HS-27A (cell line): ENCODE measurements at places on chromosomes 11 and 22.

GRCh38 chr11:122823564-122823963 lies 14.7 kb upstream of the CRTAM start:
- DNase-seq = no peak

DNA sequence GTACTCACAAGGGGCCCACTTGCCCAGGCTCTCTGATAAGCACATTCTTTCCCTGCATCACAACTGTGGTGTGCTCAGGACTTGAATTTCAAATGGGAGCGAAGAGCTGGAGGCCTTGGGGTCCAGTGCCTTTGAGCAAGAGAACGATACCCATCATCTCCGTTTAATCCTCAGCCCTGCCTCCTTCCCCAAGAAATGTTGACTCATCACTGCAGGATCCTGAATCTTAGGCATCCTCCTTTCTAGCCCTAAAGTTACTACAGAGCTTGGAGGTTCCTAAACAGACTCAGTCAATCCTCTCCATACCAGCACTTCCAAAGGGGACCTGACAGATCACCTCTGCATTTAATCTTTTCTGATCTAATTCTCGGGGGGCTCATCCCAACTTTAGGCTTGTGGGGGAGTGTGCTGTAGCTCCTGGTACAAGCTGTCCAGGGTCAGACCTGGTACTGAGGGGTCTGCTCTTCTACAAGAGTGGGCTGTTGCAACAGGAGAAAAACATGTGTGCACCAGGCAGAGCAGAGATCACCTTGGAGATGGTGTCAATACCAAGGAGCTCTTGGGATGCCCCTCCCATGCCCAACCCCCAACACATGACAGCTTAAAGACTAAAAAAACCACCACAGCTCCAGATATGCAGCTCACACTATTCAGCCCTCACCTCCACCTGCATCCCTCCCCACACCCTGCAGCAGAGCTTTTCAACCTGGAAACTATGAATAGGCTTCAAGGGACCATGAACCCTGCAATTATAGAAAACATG lies 3.9 kb upstream of the PRG2 start:
- DNase-seq = no peak

- no peak for DNase-seq
Observed at GRCh38 chr22:33658775-33659174, 261.5 kb downstream of the LARGE1 start.

DNA sequence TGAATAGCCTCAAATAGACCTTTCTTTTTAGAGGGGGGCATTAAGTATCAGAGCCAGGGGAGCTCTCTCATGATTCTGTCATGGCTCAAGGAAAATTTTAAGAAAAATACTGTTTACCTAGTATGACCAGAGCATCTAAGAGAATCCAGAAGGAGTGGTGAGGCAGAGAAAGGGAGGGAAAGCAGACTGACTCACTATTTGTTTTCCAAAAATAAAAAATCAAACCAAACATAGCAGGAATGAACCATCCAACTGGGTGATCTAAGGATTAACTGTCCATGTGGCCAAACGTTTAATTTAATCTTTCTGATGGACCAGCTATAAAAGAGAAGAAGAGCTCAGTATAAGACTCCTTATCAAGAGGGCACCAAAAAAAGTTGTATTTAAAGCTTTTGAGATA lies 70.8 kb downstream of the GAB2 start:
- no peak for DNase-seq

DNA sequence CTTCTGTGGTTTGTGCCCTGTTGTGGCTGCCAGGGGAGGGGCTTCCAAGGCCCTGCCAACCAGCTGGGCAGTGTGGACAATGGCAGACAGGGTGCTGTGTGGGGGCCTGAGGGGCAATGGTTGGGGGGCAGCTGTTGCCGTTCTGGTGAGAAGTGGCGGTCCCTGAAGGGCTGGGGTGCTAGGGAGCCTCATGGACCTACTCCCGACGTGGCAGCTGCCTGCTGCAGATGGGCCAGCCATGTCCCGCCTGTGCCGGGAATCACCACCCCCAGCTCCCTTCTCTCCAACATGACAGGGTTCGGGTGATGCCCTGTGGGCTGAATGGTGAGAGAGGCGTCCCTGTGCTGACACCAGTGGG lies 74.2 kb downstream of the KCNQ1 start:
- no peak for DNase-seq

- DNase-seq = peak; percentile 96
Observed at GRCh38 chr11:43327987-43328386, 16.2 kb downstream of the API5 start.

GRCh38 chr11:128607819-128608218 lies 20.5 kb upstream of the ETS1 start:
- DNase-seq = no peak

GRCh38 chr11:61447601-61448551 lies 18.0 kb downstream of the SDHAF2 start:
- no peak for DNase-seq

- no peak for DNase-seq
Observed at GRCh38 chr22:50089682-50090411, at the start of gene MOV10L1. Gene MOV10L1, plus strand, starts transcription at chr22:50090006. Its CDS starts 83 bp downstream, at chr22:50090089.

GRCh38 chr22:24418786-24419474 lies 8.5 kb upstream of the ADORA2A start:
- DNase-seq = no peak

GRCh38 chr11:15197696-15198095 lies 83.0 kb downstream of the INSC start:
- no peak for DNase-seq

DNA sequence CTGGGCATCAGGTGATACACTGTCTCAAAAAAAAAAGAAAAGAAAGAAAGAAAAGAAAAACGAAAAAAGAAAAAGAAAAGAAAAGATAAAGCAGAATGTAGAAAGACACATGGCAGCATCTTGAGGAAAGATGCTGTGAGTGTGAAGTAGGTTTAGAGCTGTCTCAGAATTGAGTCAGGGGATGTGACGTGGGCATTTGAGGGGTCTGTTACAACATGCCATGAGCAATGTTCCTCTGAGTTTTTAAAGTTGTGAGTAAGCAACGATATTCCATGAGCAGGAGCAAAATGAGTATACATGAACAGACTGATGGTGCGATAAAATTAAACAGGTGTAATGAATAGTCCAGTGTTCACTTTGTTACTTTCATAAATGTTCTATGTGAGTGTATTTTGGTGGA lies 11.3 kb upstream of the QSER1 start:
- no peak for DNase-seq

DNA sequence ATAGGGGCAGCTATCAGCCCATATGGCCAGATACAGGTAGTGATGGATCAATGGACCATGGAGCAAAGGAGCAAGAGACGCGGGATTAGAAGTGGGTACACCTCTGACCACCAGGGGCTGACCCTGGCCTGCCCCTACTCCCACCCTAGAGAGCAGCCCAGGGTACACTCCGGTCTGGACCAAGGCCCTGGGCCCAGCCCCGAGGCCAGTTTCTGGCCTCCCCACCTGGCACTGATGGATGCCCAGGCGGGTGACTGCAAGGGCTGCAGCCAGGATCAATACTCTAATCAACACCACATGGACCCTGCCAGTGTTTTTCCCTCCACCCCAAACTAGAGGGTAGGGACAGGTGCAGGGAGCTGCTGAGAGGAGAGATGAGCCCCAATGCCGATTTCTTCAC lies 74.1 kb upstream of the NECTIN1 start:
- DNase-seq = no peak

- DNase-seq = no peak
Observed at GRCh38 chr11:44116234-44116830, 20.9 kb downstream of the EXT2 start.

GRCh38 chr22:42780070-42780540 lies 59.4 kb upstream of the A4GALT start:
- DNase-seq = peak; percentile 73

DNA sequence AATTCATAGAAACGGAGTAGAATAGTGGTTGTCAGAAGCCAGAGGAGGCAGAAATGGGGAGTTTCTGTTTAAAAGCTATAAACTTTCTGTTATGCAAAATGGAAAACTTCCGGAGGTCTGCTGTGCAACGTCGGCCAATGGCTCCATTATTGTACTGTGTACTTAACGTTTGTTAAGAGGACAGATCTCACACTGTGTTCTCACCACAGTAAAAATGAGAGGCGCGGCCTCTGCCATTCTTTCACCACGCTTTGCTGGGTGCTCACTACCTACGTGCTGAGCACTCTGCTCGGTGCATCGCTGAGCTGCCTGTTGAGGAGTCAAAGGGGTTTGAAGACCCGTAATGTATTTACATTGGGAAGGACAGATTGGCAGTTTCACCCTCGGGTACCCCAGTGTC lies 218.8 kb upstream of the B3GAT1 start:
- no peak for DNase-seq

DNA sequence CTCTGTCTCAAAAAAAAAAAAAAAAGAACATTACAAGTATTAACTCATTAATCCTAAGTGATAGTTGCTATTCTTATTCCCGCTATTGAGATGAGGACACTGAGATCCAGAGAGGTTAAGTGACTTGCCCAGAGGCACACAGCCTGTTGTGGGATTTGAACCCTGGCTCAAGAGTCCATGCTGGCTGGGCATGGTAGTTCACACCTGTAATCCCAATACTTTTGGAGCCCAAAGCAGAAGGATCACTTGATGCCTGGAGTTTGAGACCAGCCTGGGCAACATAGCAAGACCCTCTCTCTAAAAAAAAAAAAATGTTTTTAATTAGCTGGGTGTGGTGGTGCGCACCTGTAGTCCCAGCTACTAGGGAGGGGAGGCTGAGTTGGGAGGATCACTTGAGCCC lies 4.1 kb downstream of the GCAT start:
- no peak for DNase-seq

DNA sequence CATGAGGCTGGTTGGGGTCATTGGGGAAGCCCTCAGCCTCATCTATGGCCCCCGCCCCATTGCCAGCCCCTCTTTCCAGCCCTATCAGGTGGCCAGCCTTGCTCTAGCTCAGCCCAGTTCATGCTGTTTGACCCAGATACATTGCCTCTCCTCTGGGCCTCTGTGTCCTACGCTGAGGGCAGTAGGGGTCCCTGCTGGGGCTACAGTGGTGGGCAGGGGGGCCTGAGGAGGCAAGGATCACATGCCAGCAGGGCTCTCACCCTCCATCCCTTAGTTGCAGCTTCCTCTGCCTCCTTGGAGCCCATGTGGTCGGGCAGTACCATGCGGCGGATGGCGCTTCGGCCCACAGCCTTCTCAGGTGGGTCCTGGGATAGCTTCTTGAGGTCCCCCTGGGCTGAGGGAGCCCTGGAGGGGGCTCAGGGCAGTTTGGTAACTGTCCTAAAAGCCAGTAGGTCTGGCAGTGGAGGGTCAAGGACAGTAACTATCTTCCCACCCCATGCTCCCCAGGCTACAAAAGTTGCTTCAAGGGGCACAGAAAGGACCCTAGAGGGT lies 19.2 kb downstream of the EMID1 start:
- no peak for DNase-seq

GRCh38 chr11:98194611-98195010 lies 826.1 kb upstream of the CNTN5 start:
- DNase-seq = no peak

DNA sequence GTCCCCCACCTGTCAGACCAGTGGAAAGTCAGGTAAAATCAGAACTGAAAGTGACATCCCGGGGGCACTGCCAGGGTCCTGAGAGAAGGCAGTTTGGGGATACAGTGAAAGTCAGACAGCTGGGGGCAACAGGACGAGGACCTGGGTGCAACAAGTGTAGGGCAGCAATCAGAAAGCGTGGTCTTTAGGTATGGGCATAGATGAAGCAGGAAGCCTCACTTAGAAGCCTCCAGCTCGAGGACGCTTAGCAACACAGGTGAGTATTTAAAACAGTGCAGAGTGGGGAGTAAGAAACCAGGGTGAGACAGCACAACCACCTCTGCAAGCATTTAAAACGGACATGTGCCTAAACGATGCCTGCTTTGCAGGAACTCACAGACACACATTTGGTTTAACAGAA lies 64.6 kb upstream of the POU2AF1 start:
- DNase-seq = no peak

DNA sequence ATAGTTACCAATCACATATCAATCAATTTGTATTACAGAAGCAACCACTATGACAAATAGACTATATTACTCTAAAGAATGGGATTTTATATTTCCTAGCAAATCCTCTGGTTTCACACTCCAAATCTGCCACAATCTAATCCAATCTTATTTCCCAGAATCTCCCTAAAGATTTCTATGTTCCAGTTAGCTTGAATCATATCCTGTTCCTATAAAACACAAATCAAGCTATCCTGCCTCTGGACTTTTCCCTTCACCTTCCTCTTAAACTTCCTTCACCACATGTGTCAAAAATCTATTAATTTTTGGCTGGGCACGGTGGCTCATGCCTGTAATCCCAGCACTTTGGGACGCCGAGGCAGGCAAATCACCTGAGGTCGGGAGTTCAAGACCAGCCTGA lies 50.0 kb downstream of the PIK3C2A start:
- DNase-seq = no peak

- peak; percentile 62 for DNase-seq
Observed at GRCh38 chr11:27754035-27755017, 54.1 kb upstream of the BDNF start.

DNA sequence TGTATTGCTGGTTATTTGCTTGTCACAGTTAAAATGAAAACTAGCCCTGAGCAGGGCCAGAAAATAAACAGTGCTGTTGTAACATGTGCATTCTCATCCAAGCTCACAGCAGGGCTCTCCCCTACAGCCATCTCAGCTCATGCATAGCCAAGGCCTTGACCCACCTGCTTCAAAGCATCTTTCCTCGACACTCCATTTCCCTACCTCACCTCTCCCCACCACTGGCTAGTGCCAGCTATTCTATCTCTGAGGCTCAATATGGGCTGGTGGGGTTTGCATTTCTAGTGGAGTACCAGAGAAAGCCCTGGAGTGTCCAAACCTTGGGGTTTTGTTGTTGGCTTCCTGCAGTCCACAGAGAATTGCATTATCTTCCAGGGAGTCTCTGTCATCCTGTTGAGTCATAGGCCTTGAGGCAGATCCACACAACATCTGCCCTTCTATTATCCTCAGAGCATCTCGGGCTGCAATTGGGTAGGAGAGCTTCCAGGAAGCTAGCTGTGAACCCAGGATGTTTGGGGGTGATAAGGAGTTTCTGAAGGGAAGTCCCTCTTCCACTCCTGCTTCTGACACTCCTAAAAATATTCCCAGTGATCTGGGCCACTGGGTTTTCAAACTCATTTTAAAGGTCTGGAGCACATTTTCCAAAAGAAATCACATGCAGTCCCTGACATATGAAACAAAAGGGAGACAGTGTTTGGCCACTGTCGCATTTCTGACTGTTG lies 36.1 kb upstream of the AMOTL1 start:
- no peak for DNase-seq

GRCh38 chr11:47863189-47863897 lies 15.2 kb upstream of the NUP160 start:
- no peak for DNase-seq

GRCh38 chr22:50250249-50250554 lies 863 bp downstream of the HDAC10 start:
- no peak for DNase-seq

- no peak for DNase-seq
Observed at GRCh38 chr11:11279956-11280689, 72.9 kb downstream of the CSNK2A3 start.
